ENCODE measurements at places on chromosomes 1 and 21.

- peak; percentile 40 for DNase-seq
Observed at GRCh38 chr1:243848858-243849420, 1.1 kb downstream of the AKT3 start.

- DNase-seq, result no peak
Observed at GRCh38 chr1:243910607-243911006, 60.6 kb upstream of the AKT3 start.

DNA sequence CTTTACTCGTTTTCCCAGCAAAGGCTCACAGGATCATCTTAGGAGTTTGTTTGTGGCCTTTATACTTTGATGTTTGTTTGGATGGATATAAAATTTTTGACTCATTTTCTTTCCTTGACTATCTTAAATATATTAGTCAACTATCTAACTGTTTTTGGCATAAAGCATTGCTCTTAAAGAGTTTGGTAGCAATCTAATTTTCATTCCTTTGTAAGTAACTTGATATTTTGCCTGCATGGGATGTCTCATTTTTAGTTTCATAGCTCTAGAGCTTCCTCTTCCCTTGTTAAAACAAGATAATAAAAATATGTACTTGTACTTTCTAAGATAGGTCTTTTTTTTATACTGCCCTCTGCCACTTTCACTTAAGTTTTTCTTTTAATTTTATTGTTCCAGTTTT lies 161.9 kb downstream of the MAGI3 start:
- no peak for DNase-seq

DNA sequence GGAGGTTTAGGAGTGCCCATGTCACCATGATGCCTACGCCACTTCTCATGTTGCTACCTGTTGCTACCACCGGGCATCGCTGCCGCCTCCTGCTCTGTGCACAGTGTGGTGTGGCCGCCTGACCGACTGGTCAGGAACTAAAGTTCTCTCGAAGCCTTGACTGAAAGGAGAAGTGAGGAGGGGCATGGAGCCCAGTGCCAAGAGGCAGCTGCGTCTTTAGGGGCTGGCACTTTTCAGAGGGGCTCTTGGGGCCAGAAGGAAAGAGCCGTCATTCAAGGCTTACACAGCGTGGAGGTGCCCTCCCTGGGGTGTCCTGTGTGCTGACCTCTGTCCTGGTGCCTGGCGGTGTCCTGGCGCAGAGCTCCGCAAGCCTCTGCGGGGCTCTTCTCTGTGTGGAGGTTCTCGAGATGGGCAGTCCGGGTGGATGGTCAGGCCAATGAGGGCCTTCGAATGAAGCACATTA lies 57.2 kb downstream of the ADARB1 start:
- DNase-seq, result no peak

GRCh38 chr1:1073743-1074587 lies at the start of gene RNF223:
Gene RNF223 (minus strand): TSS chr1:1074306. CDS start chr1:1072566, 1,740 bp downstream.
- no peak for DNase-seq

GRCh38 chr1:217953330-217953729 lies 322.2 kb downstream of the SPATA17 start:
- no peak for DNase-seq

- no peak for DNase-seq
Observed at GRCh38 chr1:90712915-90713730, 4.0 kb downstream of the BARHL2 start.

DNA sequence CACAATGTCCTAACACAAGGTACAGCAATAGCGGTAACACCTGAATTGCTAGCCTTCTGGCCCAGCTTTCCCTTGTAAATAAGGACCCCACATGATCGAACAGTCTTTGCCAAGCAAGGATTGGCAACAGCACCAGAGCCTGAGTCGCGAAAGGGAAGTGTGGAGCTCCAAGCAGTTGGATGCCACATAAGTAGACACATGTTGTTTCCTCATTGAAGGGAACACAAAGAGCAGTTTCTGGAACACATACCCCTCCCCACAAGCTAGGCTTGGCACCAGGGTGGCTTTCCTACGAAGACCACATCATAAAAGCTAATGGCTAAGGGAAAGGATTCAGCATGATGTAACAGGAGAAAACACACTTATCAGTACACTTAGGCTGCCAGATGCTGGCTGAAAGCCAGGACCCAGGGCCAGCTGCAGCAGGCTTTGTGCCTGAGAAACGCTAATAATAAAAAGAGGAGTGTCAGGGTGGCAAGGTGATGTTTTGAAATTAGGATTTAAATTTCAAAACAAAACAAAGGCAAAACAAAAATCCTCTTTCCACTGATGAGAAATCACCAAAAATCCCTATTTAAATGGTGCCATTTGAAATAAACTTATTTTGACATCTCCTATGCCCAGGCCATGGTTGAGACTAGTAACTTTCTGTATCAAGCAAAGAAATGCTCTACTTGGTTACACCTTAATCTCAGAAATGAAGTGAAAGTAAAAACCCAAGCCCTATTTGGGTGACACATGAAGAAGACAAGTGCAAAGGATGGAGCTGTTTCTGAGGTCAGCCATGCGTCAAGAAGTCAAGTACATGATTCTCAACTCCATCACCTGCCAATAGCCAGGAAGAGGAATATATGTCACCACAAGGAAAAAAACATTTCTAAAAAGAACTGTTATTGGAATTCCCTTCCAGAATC lies 11.9 kb upstream of the CPLANE2 start:
- no peak for DNase-seq

- DNase-seq, result no peak
Observed at GRCh38 chr1:60739729-60740128, 342.6 kb upstream of the NFIA start.

- DNase-seq, result no peak
Observed at GRCh38 chr1:234729561-234730474, 119.8 kb upstream of the IRF2BP2 start.

GRCh38 chr21:35953597-35953996 lies 106.7 kb downstream of the SETD4 start:
- DNase-seq, result no peak

- DNase-seq, result no peak
Observed at GRCh38 chr1:162166917-162167615, 97.6 kb downstream of the NOS1AP start.

- no peak for DNase-seq
Observed at GRCh38 chr1:27518808-27519207, 28.8 kb upstream of the WASF2 start.

DNA sequence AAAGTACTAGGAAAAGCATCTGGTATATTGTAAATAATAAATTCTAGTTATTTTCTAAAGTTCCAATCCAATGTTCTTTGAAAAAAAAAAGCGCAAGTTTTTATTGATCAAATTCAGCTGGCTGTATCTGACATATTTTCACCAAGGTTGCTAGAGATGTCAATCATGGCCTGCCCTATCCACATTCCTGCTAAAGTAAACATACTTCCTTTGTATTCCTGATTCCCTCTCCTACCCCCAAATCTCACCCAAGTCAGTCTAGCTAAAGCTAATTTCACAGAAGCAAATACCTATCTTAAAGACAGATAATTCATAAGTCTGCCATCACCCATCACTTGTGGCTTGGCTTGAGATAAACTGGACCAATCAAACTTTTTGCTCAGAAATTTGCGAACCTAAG lies 21.3 kb downstream of the ANKRD13C start:
- no peak for DNase-seq
